Renal cortex interstitium (tissue), 15 donors: ENCODE measurements at places on chromosomes 5 and 9. TPM values are rescaled to one million over a fixed set of nuclear protein-coding genes. Genes with fewer than 3 reads are reported as not detected.

DNA sequence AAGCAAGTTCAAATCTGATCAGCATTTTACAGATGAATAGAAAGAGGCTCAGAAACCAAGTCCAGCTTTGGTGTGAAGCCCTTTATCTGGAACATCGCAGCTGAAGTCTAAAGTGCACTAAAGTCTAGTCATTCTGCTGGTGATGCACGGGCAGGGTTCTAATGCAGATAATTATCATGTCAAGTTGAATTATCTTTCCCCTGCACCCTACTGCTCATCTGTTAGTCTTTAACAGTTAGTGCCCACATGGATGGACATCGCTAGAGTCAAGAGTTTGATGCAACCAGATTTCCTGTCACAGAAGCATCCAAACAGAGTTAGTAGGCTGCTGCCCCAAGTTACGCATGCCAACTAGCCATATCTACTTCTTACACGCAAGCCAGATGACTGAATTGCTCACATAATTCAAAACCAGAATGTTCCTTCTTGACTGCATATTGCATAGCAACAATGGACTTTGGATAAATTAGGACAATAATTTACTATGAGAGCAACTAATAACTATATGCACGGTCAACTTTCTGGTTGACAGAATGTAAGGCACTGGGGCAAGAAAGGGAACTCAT lies 1.6 kb upstream of the TOMM5 start:
- no peak for DNase-seq

DNA sequence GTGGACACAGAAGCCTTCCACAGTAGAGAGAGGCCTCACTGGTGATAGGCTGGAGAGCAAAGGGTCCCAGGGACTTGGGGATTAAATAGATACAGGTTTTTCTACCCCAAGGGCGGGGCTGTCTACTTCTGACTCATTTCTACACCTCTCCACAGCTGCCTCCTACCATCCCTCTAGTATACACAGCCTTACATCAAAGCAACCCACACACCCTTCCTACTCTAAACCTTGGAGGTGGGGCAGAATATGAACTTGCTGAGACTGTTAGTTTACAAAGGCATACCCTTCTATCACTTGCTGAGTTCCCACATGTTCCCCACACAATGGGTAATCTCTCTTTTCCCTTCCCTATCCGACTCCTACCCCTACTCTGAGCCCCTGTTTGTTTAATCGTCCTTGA lies 19.9 kb upstream of the PCA3 start:
- DNase-seq: no peak

- no peak for DNase-seq
Observed at GRCh38 chr5:116502616-116503015, 72.0 kb downstream of the SEMA6A start.

GRCh38 chr5:174987443-174988012 lies 263.1 kb downstream of the MSX2 start:
- no peak for DNase-seq

DNA sequence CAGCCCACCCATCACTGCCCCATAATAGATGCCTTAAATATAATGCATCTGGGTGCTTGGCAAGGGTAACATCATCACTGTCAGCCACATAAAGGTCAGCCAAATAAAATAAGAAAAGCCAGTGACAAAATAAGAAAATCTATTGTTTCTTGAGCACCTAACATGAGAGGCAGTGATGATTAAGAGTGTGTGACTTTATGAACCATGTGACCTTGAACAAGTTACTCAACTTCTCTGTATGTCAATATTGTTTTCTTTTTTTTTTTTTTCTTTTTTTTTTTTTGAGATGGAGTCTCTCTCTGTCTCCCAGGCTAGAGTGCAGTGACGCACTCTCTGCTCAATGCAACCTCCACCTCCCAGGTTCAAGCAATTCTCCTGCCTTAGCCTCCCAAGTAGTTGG lies 98.7 kb downstream of the CDK5RAP2 start:
- DNase-seq: no peak

DNA sequence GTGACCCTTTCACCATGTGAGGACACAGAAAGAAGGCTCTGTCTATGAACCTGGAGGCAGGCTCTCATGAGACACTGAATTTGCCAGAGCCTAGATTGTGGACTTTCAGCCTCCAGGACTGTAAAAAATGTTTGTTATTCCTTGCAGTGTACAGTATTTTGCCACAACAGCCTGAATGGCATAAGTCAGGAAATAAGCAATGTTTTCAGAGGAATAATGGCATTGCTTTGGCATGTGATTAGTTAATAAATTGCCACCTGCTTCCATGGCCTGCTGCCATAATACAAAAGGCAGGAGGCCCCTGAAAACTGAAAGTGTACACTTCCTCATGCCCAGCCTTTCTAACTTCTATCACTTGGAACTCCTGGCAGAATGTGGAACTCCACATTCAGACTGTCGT lies 408.1 kb downstream of the GADD45G start:
- no peak for DNase-seq

DNA sequence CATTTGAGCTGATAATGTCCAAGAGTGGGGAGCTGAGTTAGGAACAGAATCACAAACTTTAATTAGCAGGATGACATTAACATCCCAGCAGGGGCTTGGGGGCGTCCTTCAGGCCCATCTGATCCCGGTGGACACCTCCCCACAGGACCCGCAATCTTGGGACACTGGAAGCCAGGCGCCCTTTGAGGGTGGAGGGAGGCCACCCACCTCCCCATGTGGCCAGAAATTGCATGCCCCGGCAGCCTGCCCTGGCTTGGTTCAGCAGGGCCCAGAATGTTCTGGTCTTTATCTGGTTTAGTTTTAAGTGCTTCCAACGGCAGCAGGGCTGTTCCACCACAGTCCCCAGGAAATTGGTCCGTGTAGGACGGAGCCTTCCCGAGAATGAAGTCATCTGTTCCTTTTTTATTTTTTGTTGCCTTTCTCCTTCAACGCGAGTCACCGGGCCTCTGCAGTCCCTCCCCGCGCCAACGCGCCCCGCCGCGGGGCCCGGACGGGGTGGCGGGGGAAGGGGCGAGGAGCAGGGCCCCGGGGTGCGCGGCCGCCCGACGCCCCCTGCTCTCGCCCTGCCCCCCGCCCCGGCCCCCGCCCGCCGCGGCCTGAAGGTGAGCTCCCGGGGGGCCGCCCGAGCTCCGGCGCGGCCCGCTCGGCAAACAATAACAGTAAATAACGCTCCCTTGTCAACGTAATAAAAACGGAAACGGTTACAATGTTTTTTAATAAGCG lies 207.9 kb downstream of the C9orf50 start:
- DNase-seq: peak; percentile 80

- no peak for DNase-seq
Observed at GRCh38 chr5:124439609-124440008, 306.8 kb downstream of the ZNF608 start.

GRCh38 chr5:35138232-35138631 lies 90.5 kb upstream of the AGXT2 start:
- DNase-seq: no peak

- DNase-seq: no peak
Observed at GRCh38 chr5:113063927-113064326, 87.3 kb downstream of the DCP2 start.

DNA sequence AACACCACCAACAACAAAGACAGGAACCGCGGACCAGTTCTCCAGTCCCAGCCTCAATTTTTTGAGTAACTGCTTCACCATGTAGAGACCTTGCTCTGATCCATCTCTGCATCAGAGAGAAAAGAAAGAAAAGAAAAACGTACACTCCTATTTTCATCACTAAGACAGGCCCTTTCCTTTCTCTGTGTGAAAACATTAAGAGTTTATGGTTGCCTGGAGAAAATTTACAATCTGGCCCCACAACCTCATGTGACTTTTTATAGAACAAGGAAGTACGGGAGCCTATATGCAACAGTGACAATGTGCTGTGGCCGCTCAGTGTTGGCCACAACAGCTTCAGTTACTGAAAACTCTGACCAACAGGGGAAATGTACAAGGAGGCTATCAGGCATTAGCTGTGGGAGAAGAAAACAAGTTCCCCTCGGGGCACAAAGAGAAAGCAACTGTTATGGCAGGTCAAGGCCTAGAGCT lies 272.9 kb upstream of the PTGER4 start:
- no peak for DNase-seq

- DNase-seq: no peak
Observed at GRCh38 chr5:158882660-158883059, 217.1 kb downstream of the EBF1 start.

DNA sequence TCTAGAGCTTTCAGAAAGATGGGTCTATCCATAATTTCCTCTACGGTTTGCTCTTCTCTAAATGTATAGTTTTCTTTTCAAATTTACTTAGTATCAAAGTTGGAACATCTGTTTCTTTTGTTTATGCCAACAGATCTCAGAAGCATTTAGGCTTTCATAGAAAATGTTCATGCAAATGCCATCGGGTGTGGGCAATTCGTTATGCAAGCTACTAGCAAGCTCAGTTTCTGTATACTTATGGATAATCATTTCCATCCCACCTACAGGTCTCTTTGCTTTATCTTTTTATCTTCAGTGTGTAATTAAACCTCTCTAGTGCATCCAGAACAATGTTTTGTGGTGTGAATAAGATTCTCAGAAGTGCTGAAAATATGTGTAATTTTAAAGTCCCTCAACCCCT lies 59.9 kb downstream of the NUDT12 start:
- no peak for DNase-seq

GRCh38 chr9:27433631-27434325 lies 90.3 kb upstream of the IFNK start:
- DNase-seq: no peak

DNA sequence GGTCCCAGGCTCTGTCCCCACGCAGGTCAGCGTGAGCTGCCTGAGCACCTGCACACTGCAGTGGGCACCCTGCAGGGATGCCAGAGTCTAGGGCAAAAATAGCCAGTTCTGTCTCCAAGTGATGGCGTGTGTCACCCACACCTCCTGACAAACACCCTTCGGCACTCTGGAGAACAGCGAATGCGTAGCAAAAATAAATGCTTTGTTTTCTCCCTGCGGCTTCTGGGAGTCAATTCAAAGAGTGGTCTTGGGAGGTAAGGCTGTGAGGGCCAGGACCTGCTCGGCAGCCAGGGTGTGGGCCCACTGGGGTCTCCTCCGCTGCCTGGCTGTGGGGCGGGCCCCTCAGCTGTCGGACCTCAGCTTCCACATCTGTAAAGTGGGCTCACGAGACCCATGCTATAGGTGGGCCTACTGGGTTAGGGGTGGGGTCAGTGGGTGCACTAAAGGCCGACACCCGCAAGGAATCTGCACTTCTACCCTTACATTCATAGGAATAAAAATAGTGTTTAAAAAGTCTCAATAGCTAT lies 37.4 kb downstream of the RASGEF1C start:
- no peak for DNase-seq

FOXD1 gene
- 11.5 TPM for polyA plus RNA-seq

TAF11L10 gene
- not detected for polyA plus RNA-seq

HIGD2A gene
- polyA plus RNA-seq: 98.0 TPM

ORM2 gene
- polyA plus RNA-seq: not detected
